ENCODE measurements at places on chromosomes 2 and 18.

DNA sequence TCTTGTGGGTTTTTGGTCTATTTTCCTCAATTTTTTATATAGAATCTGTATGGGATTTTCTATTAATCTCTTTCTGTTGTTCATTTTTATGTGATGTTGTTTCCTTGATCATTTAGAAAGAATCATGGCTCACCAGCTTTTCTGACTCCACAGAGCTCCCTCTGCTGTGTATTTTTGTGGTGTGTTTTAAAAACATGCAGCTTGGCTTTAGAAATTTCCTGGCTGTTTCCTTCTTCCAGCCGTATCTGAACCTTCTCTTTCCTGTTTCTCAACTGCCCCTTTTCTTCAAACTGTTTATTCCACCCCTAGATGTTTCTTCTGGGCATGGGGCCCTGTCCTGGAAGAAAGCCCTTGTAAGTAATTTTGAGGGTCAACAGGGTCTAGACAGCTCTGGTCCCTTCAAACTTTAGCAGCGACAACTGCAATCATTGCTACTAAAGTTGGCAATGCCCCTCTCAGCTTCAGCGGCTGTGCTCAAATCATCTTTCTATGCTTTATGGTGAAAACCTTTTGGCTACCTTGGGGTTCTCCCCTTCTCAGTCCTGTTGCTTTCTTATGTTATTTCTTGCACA lies 17.6 kb upstream of the COPS8 start:
- DNase-seq: no peak

GRCh38 chr2:12296915-12297314 lies 419.8 kb upstream of the TRIB2 start:
- DNase-seq: no peak

DNA sequence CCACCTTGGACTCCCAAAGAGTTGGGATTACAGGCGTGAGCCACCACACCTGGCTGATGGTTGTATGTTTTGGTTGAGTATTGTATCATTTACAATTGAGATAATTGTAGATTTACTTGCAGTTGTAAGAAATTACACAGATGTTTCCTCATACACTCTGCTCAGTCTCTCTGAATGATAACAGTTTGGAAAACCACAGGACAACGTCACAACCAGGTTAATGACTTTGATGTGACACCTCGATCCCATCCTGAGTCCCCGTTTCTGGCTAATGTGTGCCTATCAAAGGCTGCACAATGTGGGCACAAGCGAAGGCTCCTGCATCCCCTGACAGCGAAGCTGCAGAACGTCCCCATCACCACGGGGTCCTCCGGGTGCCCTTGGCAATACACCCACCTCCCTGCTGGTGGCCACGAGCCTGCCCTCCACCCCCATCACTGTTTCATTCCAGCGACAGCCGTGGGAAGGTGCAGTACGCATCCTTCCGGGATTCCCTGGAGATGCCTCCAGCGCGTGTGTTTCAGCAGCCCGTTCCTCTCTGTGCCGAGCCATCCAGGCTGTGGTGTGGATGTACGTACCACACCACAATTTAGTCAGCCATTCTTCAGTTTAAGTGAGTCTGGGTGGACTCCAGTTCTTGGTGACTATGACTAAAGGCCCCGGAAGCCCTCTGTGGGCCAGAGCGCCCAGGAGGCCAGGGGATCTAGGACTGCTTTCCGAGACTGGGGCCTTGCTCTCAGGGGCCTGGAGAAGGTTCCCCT lies 4.3 kb upstream of the PDCD1 start:
- no peak for DNase-seq

DNA sequence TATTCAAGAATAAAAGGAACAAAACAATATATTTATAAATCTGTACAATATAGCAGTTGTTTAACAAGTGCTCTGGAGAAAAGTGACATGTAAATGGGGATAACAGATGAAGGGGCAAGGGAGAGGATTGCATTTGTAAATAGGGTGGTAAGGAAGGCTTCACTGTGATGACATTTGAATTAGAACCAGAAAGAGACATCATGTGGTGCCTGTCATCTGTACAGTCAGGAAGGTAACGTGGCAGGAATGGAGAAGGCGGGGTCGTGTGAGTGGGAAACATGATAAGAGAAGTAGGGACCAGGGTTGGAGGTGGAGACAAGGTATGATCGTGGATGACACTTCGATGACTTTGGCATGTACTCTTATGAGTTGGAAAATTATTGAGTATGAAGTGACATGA lies 1393.6 kb upstream of the NXPH2 start:
- no peak for DNase-seq

DNA sequence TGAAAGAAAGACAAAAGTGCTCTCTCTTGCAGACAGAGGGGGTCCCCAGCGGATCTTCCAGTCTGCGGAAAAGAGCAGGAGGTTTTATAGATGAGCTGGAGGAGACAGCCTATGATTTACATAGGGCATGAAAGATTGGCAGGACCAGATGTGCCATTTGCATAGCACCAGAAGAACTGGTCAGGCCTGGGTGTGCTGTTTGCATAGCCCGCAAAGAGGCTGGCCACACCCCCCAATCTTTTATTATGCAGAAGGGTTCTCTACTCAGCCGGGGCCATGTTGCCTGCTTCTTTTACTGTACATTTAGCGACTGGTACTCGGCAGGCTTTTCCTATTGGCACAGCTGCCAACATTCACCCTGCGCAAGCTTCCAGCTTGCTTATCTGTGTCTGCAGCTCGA lies 317.6 kb downstream of the GALR1 start:
- DNase-seq: no peak

- peak; percentile 52 for DNase-seq
Measured at GRCh38 chr2:134169788-134170187, 84.1 kb upstream of the MGAT5 start.

GRCh38 chr18:77162580-77162979 lies 30.0 kb upstream of the MBP start:
- no peak for DNase-seq

DNA sequence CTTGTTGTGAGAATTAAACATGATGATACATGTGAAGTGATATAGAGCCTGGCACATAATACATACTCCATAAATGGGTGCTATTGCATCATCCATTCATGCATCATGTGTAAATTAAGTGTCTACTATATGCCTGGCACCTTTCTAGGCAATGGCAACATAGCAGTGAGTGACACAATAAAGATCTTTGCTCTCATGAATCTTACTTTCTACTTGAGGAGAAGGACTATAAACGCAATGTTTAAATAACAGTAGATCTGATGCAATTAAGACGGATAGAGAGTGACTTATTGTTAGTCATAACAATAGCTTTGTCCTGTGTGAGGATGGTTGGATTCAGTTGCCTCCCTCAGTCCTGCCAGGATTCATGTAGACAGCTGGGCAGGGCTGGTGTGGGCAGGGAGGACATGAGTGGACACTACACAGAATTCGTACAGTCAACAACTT lies 88.4 kb upstream of the NPAS2 start:
- no peak for DNase-seq

- no peak for DNase-seq
Measured at GRCh38 chr2:204027091-204027490, 90.5 kb downstream of the ICOS start.

GRCh38 chr2:210593166-210593565 lies 36.8 kb downstream of the CPS1 start:
- DNase-seq: no peak

DNA sequence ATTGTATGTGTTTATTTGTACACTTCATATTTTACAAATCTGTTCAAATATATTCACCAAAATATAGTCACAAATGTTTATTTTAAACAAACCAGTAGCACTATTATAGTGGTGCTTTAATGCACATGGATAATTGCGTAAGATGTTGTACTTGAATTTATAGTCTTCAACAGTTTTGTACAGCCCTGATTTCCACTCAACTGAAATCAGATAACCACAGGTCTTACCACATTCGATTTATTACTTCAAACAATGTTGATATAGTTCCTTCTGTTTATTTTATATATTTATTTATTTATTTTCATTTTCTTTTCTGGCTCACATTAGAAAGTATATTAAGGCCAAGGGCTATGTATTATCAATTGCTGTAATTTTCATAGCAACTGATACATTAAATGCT lies 99.4 kb upstream of the ZNF804A start:
- DNase-seq: no peak

- DNase-seq: no peak
Measured at GRCh38 chr18:13642440-13642827, 83.9 kb downstream of the FAM210A start.

DNA sequence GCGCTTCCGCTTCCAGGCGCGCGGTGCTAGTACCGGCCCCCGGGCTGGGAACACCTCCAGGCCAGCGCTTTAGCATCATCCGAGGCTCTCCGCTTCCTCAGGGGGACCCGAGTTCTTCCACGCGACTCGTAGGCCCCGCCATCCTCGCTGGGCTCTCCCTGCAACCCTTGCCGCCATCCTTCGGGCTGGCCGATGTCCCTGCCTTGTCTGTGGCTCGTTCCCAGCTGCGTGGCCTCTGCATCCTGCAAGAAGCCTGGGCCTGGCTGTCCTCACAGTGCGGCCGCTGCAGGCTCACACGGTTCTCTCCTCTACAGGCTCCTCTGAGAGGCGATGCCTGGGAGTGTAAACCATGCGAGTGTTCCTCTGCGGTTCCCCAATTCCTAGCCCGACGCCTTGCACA lies 98.6 kb upstream of the PXDN start:
- no peak for DNase-seq

GRCh38 chr2:155157065-155157464 lies 458.6 kb downstream of the KCNJ3 start:
- no peak for DNase-seq

- DNase-seq: no peak
Measured at GRCh38 chr18:23115683-23116096, 19.6 kb upstream of the CABLES1 start.

- DNase-seq: no peak
Measured at GRCh38 chr2:177611310-177611886, 218.8 kb downstream of the AGPS start.

GRCh38 chr2:217553679-217554078 lies 449.1 kb downstream of the TNS1 start:
- DNase-seq: no peak

DNA sequence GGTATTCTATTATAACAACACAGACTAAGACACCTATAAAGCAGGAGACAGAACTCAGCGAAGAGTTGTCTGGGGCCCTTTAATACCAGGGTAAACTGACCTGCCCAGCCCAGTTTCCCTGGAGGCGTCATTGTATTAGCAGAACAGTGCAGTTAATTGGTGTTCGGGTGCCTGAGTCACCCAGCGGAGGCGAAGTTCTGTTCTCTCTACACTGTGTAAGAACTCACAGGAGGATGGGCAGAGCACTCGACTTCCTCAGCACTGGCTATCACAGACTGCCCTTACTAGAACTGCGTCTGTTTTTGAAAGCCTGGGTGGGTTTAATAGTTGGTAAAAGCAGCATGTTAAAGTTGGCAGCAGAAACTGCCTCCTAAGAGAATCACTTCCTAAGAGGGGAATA lies 106.5 kb upstream of the ATP8B1 start:
- no peak for DNase-seq

GRCh38 chr2:12302140-12302539 lies 414.6 kb upstream of the TRIB2 start:
- no peak for DNase-seq

- no peak for DNase-seq
Measured at GRCh38 chr2:59182249-59182648, 941.1 kb upstream of the FANCL start.

DNA sequence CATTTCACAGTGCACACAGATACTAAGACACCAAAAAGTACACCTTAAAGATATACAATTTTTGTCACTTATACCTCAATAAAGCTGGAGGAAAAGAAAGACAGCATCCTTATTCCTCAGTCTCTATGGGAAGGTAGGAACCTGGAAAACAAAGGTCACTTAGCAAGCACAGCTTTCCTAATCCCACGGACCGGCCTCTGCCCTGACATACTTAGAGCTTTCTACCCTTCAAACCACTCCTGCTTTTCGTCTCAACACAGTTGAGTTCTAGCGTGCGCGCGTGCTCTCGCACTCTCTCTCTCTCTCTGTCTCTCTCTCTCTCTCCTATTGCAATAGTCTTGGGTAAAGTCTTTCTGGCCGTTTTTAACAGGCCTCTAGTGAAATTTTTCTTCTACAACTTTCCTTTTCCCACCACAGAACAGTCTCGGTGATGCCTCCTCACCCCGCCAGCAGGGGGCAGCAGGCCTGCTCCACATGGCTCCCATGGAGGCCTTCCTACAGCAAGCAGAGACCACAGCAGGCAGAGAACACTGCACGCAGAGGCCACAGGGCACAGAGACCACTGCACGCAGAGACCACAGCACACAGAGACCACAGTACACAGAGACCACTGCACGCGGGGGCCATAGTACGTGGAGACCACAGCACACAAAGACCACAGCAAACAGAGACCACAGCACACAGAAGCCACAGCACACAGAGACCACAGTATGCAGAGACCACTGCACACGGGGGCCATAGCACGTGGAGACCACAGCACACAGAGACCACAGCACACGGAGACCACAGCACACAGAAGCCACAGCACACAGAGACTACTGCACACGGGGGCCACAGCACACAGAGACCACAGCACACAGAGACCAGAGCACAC lies 106.9 kb downstream of the FBXO15 start:
- peak; percentile 81 for DNase-seq

DNA sequence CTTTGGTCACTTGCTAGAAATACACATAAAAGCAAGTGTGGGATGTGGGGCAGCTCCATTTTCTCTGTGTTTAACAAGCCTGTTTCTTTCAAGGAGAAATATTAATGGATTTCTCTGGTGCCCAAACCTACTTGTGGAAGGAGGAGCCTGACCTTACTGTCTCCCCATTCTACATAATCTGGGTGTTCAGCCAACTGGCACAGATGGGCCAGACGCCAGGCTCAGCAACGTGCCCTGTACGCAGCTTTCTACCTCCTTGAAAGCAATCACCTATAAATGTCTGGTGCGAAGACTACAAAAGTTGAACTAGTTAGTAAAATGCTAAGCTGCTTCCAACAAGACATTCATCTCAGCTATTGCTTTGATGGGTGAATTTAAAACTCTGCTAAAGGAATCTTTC lies 33.2 kb upstream of the MYO3B start:
- no peak for DNase-seq

GRCh38 chr2:33344230-33344629 lies 132.2 kb upstream of the RASGRP3 start:
- DNase-seq: no peak

DNA sequence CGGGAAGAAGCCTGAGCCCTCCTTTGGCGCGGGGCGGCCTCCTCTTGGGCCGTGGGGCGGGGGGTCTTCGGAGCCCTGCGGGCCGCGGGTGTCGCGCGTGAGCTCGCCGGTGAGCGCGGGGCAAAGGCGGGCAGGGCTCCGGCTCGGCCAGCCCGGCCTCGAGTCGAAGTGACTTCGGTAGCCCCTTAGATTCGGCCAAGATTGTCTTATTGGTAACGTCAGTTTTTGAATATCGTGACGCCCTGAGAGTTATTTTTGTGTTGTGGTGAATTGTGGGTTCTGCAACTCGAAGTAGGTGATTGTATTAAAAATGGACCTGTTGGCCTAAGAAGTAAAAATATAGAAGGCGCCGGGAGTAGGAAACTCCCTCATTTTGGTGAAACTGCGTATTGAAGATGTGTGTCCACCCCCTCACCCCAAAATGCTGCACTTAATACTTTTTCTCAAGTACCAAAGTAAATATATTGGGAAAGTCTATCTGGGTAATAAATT lies 669 bp downstream of the MARCHF7 start:
- no peak for DNase-seq
